Stimulated activated CD4-positive, alpha-beta T cell treated with anti-CD3 and anti-CD28 coated beads, Interleukin-2, amount 100 ng/mL, for 4 hours (primary cell): ENCODE measurements at places on chromosomes 6 and 20.

DNA sequence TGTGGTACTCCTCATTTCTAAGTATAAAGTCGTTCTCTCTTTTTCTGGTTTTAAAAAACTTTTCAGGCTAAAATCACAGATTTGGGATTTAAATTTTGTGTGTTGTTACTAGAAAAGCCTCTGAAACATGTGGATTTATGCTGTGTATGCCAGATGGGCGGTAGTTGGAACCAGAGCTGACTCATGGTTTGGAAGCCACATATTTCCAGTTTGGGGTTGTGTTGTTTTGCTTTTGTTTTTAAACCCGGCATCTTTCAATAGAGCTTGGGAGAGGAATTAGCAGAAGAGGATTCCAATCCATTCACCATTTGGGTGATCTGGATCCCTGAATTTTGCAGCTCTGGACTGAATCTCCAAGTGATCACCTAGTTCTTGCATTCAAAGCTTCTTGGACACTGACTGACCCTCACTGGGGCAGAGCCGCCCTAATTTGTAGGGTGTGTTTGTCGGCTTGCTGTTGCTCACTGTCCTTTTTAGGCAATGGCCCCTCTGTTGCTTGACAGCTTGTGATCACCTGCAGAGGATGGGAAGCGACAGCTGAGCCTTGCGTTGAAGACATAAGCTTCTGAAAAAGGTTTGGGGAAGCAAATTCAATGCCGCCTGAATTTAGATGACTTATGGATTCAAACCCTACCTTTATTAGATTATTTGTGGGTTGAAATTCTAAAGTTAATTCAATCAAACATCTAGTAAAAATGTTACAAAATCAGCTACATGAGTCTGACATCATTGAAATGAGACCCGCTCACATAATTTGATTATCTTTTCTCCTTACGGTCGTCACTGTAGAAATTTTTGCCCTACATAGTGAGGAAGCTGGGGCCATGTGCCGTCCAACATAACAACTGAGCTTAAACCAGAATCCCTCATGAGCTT lies 79.9 kb upstream of the CD83 start:
- no peak for DNase-seq

DNA sequence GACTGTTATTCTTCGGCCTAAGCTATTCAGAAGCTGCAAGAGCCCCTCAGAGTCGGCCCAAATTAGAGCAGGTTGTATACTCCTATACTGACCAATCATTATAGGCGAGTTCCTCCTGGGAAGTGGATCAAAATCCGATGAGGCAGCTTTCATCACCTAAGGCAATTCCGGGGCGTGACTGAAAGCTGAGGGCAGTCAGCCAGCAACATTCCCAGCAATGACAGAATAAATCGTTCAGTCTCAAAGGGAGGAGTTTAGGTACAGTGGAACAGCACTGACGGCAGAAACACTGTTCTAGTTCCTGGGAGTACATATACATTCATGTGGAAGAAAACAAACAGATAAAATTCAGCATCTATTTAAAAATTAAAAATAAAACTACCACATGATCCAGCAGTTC lies 10.8 kb downstream of the HLA-DQB2 start:
- DNase-seq: no peak

GRCh38 chr20:57874141-57874540 lies 164.3 kb upstream of the PMEPA1 start:
- DNase-seq: no peak

GRCh38 chr20:6756693-6757595 lies 10.5 kb upstream of the BMP2 start:
- no peak for DNase-seq

- DNase-seq: no peak
These were observed 42.0 kb downstream of the RNF217 start for GRCh38 chr6:125004198-125004597.

GRCh38 chr6:159996626-159997497 lies 28.0 kb downstream of the IGF2R start:
- no peak for DNase-seq

DNA sequence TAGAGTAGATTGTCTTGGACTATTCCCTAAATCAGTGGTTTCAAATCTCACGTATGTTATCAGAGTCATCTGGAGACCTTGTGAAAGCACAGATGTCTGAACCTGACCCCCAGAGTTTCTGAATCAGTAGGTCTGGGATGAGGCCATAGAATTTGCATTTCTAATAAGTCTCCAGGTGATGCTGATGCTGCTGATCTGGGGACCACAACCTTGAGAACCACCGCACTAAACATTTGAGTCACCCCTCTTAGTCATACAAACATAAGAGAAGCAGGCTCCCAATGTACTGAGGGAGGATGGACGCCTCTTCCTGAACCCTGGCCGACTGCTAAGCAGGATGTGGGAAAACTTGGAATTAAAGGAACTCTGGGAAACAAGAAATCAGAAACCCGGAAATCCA lies 187.8 kb upstream of the PRDM1 start:
- DNase-seq: no peak

DNA sequence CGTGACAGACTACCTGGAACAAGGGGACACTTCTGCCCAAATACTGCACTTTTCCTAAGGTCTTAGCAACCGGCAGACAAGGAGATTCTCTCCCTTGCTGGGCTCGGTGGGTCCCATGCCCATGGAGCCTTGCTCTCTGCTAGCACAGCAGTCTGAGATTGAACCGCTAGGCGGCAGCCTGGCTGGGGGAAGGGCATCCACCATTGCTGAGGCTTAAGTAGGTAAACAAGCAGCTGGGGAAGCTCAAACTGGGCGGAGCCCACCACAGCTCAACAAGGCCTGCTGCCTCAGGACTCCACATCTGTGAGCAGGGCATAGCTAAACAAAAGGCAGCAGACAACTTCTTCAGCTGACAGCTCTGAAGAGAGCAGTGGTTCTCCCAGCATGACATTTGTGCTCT lies 87.8 kb upstream of the ASCC3 start:
- no peak for DNase-seq
